CD4-positive, alpha-beta memory T cell (primary cell): ENCODE measurements at places on chromosomes 6 and 20. TPM values are rescaled to one million over a fixed set of nuclear protein-coding genes. Genes with fewer than 3 reads are reported as not detected.

ADGRF1 gene
- total RNA-seq = not detected

GRCh38 chr6:77026341-77026740, 436.9 kb downstream of the HTR1B start:
- H3K36me3 ChIP-seq = no peaks in the 10 kb centered on the region
- H3K27ac ChIP-seq = no peak overlapping the region
- DNase-seq = no peak
- no peaks in the 10 kb centered on the region for H3K27me3 ChIP-seq
- no peak overlapping the region for H3K4me3 ChIP-seq

GRCh38 chr20:38337561-38338140, 8.6 kb upstream of the LBP start:
- no peak for DNase-seq
- no peaks in the 10 kb centered on the region for H3K36me3 ChIP-seq
- no peaks in the 10 kb centered on the region for H3K4me1 ChIP-seq
- no peak overlapping the region for H3K4me3 ChIP-seq

VWA7 gene
- 1.0 TPM for total RNA-seq

GINM1 gene
- total RNA-seq = 18.5 TPM

DNA sequence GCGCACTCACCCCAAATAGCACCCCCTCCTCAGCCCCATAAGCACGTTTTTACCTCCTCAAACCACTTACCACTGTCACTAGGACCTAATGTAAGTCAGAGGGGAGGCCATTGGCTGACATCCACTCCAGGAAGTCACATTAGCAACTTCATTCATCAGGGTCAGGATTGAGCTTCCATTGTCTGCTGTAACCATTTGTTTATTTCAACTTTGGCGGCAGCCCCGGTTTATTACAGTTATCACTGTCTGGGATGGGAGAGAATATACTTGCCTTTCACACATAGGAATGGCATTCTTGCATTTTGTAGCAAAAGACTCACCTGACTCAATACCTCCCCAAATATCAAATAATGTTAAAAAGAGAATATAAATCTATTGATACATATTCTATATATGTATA, 38.3 kb downstream of the MAFB start:
- no peaks in the 10 kb centered on the region for H3K4me1 ChIP-seq
- no peaks in the 10 kb centered on the region for H3K27me3 ChIP-seq
- no peak overlapping the region for H3K4me3 ChIP-seq
- H3K27ac ChIP-seq = no peak overlapping the region
- no peak for DNase-seq

IRF4 gene
- 8.6 TPM for total RNA-seq

DNA sequence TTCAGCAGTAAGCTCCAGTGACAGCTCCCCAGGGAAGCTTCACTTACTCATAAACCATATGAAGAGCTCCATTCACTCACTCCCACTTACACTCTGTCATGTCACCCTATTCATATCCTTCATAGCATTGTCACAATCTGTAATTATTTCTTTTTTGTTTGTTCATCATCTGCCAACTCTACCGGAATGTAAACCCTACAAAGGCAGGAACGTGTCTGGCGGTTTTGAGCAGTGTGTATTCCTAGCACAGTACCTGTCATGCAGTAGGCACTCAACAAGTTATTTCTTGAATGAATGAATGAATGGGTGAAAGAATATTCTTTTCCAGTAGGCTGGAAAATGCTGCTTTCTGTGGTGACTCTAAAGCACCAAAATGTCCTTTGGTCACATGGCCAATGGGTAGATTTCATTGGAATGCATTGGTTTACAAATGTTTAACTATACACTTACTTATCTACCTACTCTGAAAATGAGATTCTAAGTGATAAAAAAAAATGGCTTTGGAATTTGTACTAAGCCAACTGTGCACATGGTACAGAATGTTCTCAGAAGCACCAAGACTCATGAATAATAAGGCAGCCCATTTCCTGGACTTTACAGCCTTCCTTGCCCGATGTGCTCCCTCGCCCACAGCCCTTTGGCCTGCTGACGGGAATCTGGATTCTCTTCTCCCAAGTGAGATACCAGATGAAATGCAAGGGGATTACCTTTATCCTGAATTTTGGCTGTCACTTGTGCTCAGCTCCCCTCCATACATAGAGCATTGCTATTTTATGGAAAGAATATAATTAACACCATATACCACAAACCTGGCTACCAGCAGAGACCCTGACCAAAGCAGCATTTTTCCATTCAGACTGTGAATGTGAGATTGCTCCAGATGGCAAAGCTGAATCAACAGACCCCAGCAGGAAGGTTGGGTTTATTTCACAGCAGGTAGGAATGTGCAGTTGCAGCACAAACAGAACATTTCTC, 273.3 kb downstream of the ALDH8A1 start:
- H3K27ac ChIP-seq = no peak overlapping the region
- H3K36me3 ChIP-seq = no peaks in the 10 kb centered on the region
- no peaks in the 10 kb centered on the region for H3K4me1 ChIP-seq
- H3K4me3 ChIP-seq = no peak overlapping the region
- DNase-seq = no peak
- no peaks in the 10 kb centered on the region for H3K27me3 ChIP-seq
